Activated CD4-positive, alpha-beta T cell treated with anti-CD3 and anti-CD28 coated beads, Interleukin-2, amount 10 ng/mL, durations not matched to agents 7 days and 5 days (primary cell): ENCODE measurements at places on chromosomes 7 and 10.

DNA sequence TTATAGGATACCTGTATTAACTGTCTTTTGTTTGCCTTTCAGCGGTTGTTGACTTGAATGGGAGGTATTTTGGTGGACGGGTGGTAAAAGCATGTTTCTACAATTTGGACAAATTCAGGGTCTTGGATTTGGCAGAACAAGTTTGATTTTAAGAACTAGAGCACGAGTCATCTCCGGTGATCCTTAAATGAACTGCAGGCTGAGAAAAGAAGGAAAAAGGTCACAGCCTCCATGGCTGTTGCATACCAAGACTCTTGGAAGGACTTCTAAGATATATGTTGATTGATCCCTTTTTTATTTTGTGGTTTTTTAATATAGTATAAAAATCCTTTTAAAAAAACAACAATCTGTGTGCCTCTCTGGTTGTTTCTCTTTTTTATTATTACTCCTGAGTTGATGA is 26.6 kb downstream of the RBM17 start:
- peaks cover 16% of the 10 kb centered on the region for H3K4me1 ChIP-seq
- no peaks in the 10 kb centered on the region for H3K27me3 ChIP-seq
- H3K4me3 ChIP-seq: no peak overlapping the region

DNA sequence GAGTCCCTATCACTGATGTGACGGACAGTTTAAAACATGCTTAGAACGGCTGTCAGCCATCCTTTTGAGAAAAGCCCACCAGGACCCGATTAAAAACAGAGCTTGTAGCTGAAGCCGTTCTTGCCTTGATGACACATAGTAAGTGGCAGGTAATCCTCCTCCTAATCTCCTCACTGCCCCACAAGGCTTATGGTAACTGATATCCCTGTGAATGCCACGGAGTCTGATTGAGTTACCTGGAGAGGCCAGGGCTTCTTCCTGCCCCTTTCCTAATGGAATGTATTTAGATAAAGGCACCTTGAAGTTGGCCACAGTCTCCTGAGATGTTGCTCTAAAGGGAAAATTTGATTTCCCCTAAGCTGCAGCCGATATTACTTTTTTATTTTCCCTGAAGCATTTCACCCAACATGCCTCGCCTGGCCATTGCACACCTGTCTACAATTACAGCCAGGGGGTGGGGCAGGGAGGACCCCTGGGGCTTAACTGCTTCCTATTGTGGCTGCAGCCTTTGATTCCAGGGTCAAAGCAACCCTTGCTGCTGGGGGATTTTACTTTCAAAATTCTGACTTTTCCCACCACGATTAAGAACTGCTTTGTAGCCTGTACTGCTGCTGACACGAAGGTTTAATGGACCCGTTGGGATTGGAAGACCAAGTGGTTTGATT is 169.0 kb upstream of the GPR26 start:
- H3K4me3 ChIP-seq: no peak overlapping the region
- H3K36me3 ChIP-seq: no peaks in the 10 kb centered on the region
- H3K27me3 ChIP-seq: peaks cover 3% of the 10 kb centered on the region
- no peaks in the 10 kb centered on the region for H3K4me1 ChIP-seq
- no peak overlapping the region for H3K27ac ChIP-seq

- H3K4me1 ChIP-seq: peaks cover 55% of the 10 kb centered on the region
- peak; percentile 13 for DNase-seq
- H3K27ac ChIP-seq: peak overlapping the region; percentile 91
- peaks cover 63% of the 10 kb centered on the region for H3K36me3 ChIP-seq
Observed at GRCh38 chr7:149599636-149600206, 102.1 kb upstream of the ZNF746 start.

GRCh38 chr7:115410434-115410820 is 488.5 kb downstream of the MDFIC start:
- H3K27me3 ChIP-seq: no peaks in the 10 kb centered on the region
- H3K4me3 ChIP-seq: no peak overlapping the region
- H3K4me1 ChIP-seq: no peaks in the 10 kb centered on the region
- no peaks in the 10 kb centered on the region for H3K36me3 ChIP-seq
- no peak for DNase-seq

DNA sequence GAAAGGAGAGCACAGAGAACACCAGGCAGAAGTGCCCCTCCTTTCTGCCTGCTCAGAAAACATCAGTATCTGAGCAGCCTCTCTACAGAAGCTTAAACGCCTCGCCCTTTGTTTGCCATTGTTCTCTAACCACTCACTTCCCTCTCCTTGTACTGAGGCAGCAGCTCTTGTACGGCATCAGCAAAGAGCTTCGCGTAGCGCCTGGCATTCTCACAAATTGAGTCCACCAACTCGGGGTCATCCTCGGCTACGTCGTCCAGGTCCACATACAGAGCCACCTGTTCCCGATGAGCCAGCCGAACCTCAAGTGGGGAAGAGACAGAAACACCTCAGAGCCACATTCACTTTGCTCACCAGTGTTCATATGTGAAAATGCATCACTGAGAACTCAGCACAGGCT is 1.7 kb downstream of the MCM7 start:
- H3K27ac ChIP-seq: peak overlapping the region; percentile 93
- peak overlapping the region; percentile 91 for H3K4me3 ChIP-seq
- peaks cover 64% of the 10 kb centered on the region for H3K36me3 ChIP-seq
- DNase-seq: no peak
- H3K4me1 ChIP-seq: peaks cover 48% of the 10 kb centered on the region

- H3K27me3 ChIP-seq: no peaks in the 10 kb centered on the region
- H3K27ac ChIP-seq: no peak overlapping the region
- H3K36me3 ChIP-seq: no peaks in the 10 kb centered on the region
- no peak overlapping the region for H3K4me3 ChIP-seq
Observed at GRCh38 chr10:112799726-112800510, 150.1 kb upstream of the TCF7L2 start.

DNA sequence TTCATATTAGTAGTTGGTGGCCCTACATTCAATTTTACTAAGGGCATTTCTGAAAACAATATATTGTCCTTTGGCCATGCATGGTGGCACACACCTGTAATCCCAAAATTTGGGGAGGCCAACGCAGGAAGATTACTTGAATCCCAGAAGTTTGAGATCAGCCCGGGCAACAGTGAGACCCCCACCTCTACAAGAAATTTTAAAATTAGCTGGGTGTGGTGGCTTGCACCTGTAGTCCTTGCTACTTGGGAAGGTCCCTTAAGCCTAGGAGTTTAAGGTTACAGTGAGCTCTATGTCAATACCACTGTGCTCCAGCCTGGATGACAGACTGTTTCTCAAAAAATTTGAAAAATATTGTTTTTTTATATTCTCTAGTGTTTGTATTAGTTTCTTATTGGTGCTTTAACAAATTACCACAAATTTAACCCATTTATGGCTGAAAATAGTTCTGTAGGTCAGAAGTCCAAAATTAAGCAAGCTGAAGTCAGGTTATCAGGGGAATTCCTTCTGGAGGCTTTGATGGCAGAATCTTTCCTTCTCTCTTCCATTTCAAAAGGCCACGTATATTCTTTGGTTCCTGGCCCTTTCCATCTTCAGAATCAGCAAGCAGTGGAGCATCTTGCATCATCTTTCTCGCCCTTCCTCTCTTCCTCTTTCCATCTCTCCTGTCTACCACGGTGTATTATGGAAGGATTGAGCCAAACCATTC is 12.4 kb downstream of the CBX3 start:
- H3K4me3 ChIP-seq: no peak overlapping the region
- no peak for DNase-seq
- peaks cover 21% of the 10 kb centered on the region for H3K4me1 ChIP-seq
- peaks cover 35% of the 10 kb centered on the region for H3K36me3 ChIP-seq
- H3K27me3 ChIP-seq: no peaks in the 10 kb centered on the region

DNA sequence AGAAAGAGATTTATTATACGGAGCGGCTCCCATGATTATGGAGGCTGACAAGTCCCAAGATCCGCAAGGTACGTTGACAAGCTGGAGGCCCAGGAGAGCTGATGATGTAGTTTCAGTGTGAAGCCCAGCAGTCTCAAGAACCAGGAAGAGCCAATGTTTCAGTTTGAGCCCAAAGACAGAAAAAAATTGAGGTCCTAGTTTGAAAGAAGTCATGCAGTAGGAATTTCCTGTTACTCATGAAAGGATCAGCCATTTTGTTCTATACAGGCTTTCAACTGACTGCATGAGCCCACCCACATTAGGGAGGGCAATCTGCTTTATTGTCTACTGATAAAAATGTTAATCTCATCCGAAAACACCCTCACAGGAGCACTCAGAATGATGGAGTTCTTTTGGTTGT is 51.5 kb downstream of the CCDC71L start:
- peaks cover under 1% of the 10 kb centered on the region for H3K4me1 ChIP-seq
- no peak for DNase-seq
- no peaks in the 10 kb centered on the region for H3K36me3 ChIP-seq
- no peak overlapping the region for H3K4me3 ChIP-seq

GRCh38 chr7:151469281-151469680 is 29.3 kb upstream of the CRYGN start:
- peaks cover 45% of the 10 kb centered on the region for H3K4me1 ChIP-seq
- H3K27ac ChIP-seq: no peak overlapping the region
- peaks cover 88% of the 10 kb centered on the region for H3K36me3 ChIP-seq
- DNase-seq: no peak

DNA sequence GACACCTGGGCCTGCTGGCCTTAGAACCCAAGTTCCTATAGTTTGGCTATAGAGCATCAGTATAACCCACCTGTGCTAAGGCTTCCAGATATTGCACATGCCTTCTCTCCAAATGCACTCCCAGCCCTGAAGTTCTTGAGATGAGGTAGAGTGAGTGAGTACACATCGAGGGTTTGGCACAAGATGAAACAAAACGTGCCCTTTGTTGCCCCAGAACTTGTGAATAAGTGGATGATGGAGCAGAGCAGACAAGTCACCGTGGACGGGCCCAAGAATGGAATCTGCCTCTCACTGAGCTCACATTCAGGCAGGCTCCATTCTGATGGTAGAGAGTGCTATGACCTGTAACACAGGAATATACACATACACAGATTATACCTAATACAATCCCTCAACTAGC is 73.0 kb upstream of the STK17A start:
- peaks cover 9% of the 10 kb centered on the region for H3K27me3 ChIP-seq
- H3K27ac ChIP-seq: no peak overlapping the region
- H3K4me1 ChIP-seq: peaks cover 13% of the 10 kb centered on the region
- DNase-seq: no peak

DNA sequence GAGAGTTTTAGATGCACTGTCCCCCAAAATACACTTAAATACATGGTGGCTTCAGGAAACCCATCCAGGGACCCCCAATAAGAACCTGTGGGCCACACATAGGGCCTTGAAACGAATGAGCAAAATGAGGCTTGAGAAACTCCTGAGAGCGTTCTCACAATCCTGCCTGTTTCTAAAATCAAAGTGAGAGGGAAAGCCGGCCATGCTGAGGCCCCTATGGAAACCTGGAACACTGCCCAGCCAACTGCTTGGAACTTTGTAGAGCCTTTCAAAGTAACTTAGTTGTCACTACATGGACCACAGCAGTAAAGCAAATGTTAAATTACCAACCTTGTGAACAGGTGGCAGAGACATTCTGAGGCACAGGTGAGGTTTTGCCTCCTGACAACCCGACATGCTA is 13.4 kb downstream of the SGMS1 start:
- no peak overlapping the region for H3K4me3 ChIP-seq
- peaks cover 28% of the 10 kb centered on the region for H3K4me1 ChIP-seq
- no peak overlapping the region for H3K27ac ChIP-seq
- H3K36me3 ChIP-seq: no peaks in the 10 kb centered on the region

GRCh38 chr10:77970869-77971803 is 44.6 kb upstream of the DLG5 start:
- no peak for DNase-seq
- H3K27ac ChIP-seq: peak overlapping the region; percentile 64
- peaks cover 7% of the 10 kb centered on the region for H3K36me3 ChIP-seq
- H3K4me3 ChIP-seq: no peak overlapping the region
- peaks cover 12% of the 10 kb centered on the region for H3K4me1 ChIP-seq

DNA sequence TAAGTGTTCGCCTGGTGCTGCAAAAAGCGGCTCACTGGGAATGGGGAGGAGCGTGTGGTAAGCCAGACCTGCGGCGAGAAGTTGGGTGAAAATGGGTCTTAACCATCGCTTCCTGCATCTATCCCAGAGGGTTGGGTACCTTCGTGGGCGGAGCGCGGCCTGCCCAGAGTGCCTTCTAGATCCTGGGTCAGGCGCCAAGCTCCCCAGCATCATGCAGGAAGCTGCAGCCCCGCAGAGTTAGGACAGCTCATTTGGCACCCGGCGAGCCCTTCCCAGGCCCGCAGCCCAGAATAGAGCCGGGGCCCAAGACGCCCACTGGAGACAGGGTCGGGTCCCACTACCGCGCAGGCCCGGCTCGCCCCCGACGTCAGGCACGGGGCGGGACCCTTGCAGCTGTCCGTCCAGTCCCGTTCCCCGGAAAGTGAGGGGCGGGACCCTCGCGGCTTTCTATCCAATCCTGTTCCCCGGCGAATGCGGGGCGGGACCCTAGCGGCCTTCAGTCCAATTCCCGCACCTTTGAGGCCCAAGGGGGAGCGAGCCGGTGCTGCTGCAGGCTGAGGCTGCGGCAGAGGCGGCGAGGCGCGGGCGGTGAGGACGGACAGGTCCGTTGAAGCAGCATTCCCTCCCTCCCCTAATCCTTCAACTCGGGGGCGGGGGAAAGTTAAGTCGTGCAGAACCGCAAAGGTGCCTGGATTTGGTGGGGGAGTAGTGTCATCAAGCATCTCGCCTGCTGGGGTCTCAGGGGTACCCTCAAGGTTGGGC is at the start of gene CROT:
Gene CROT (plus strand): TSS at position 499 of the 762 bp plus-strand sequence. CDS start 3,405 bp downstream, outside the sequence.
- H3K4me1 ChIP-seq: peaks cover 55% of the 10 kb centered on the region
- H3K27ac ChIP-seq: peak within 1 kb of the TSS; percentile 95
- peak within 1 kb of the TSS; percentile 85 for H3K4me3 ChIP-seq
- peak; percentile 96 for DNase-seq
- peaks cover 43% of the 10 kb centered on the region for H3K36me3 ChIP-seq

- no peak for DNase-seq
- no peaks in the 10 kb centered on the region for H3K27me3 ChIP-seq
- no peaks in the 10 kb centered on the region for H3K4me1 ChIP-seq
- H3K36me3 ChIP-seq: no peaks in the 10 kb centered on the region
- H3K4me3 ChIP-seq: no peak overlapping the region
Observed at GRCh38 chr10:23742368-23742767, 303.5 kb downstream of the OTUD1 start.

DNA sequence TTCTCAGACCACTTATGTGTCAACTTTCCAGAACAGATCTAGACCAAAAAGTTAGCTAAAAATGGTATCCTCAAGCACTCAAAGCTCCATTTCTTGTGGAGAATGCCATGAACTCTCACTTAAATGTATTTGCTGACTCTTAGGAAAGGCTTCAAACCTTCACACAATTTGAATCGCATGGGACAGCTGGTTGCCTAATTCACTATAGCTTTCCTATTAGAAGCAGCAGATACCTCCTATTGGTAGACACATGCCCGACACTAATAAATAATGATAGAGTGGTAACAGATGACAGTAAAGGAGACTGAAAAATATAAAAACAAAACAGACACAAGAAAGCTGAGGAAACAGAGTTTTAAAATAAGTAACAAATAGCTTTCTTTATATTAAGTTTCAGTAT is 818.5 kb downstream of the XPNPEP1 start:
- H3K36me3 ChIP-seq: no peaks in the 10 kb centered on the region
- no peaks in the 10 kb centered on the region for H3K4me1 ChIP-seq
- no peaks in the 10 kb centered on the region for H3K27me3 ChIP-seq
- no peak for DNase-seq
- no peak overlapping the region for H3K27ac ChIP-seq
- no peak overlapping the region for H3K4me3 ChIP-seq
